ENCODE measurements at places on chromosomes 7 and 10.

GRCh38 chr10:25059990-25060389, 43.6 kb downstream of the THNSL1 start:
- DNase-seq = no peak

DNA sequence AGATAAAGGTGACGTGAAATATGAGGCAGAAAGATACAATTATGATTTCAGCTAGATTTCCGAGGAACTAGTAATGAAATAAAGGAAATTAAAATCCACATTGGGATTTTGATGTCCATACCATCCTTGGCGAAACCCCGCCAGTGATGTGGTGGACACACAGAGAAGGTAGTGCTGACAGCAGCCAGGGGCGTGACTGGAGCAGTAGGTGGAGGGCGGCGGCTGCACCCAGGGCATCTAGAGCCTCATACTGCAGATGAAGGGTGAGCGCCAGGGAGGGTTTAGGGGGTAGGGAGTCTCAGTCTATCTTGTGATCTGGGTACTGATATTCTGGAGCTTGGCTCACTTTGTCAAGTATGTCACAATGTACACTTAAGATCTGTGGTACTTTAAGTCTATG, 855.5 kb upstream of the POM121L12 start:
- no peak for DNase-seq

- DNase-seq = no peak
Observed at GRCh38 chr7:28407651-28408050, 4.7 kb upstream of the CREB5 start.

DNA sequence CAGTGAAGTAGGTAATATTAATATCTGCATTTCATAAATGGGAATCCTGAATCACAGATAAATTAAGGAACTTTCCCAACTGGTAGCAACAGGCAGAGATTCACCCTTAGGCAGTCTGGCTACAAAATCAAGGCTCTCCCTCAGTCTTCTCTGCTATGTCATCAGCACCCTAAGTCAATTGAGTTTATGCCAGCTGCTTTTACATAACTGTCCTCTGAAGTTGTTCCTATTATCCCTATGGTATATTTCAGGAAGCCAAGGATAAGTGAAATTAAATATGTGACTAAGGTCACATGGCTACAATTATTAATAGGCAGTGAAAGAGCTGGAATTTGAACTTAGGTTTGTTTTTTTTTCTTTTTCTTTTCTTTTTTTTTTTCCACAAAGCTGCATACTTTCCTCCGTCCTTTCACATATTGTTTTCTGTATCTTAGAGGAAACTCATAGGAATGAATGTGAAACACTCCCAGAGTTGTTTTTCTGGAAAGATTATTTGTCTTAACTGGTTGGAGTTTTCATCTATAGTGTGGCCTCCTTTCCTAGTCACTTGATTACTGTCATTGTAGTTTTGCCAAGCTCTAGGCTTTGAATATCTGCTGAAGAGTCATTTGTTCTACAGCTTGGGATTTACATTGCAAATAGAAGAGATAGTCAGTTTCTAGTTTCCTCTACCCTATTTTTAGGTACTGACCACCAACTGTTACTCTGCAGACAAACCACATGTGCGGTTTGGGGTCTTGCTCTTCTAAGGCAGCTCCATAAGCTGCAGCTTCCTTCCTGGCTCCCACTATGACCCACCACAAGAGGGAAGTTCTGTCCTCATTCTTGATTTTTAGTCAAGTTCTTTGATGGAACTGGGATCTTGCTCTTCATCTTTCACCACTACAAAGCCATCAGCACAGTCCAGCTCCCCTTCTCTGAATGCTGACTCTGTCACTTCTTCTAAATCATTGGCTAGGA, 338.0 kb upstream of the KIAA1217 start:
- DNase-seq = no peak

DNA sequence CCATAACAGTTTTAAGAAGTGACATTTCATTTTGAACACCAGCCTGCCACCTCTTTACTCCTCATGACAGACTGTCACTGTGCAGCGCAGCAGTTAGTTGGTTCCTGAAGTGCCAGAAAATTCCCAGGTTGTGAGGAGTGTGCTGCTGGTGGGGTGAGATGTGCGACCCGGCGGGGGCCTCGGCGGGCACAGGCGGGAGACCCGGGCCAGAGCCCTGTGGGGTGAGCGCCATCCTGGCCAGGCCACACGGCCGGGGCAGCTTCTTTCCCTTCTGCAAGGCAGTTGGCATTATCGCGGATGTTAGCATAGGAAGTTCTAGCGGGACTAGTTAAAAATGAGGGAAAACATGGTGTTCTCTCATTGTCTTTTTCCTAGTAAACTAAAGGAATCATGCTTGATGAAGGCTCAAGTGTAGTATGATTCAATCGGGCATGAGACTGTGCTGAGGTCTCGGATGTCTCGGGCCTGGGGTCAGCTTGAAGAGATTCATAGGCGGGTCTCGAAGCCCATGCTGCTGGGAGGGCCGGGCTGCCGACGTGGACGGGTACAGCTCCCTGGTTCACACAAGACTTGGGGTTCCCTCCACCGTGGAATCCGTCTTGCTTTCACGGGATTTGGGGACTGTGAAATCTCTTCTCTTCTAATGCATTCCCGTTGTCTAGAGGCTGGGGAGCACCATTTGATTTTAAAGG, 56.1 kb downstream of the MGMT start:
- DNase-seq = no peak

GRCh38 chr10:102241444-102242117, at the start of gene PITX3:
Gene PITX3, minus strand, starts transcription at chr10:102241512. Its CDS starts 9,432 bp downstream, at chr10:102232080.
- DNase-seq = peak; percentile 78

DNA sequence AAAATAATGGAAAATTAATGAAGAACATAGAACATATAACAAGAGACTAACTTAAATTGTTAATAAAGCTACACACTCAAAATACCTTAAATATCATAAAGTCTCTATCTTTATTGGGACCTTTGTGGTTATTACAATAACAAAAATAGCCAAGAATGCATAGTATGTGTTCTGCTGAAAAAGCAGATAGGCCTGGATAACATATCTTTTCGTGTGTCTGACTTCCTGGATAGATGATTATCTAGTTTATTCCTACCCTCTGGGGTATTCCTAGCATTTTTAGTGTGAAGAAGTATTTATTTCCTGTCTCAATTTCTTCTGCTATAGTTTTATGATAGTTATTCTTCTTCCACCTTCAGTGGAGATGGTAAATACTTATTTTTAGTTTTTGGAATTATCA, 36.5 kb downstream of the CALCR start:
- no peak for DNase-seq

DNA sequence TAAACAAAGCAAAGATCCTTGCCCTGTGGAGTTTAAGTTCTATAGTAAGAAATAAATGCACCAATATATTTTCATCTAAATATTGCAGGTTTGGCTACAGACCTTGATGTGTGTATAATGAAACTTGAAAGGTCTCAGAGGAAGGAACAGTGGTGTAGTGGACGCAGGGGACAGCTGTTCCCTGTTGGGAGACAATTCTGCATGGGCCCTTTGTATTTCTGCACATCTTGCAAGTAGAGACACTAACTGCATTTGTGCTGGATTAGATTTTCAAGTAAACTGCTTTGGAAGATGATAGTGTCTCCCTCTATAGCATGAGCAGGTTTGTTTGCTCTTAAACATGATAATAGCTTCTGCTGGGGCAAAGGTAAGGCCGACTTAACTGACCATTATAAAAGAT, 57.5 kb upstream of the FAM133B start:
- DNase-seq = no peak

DNA sequence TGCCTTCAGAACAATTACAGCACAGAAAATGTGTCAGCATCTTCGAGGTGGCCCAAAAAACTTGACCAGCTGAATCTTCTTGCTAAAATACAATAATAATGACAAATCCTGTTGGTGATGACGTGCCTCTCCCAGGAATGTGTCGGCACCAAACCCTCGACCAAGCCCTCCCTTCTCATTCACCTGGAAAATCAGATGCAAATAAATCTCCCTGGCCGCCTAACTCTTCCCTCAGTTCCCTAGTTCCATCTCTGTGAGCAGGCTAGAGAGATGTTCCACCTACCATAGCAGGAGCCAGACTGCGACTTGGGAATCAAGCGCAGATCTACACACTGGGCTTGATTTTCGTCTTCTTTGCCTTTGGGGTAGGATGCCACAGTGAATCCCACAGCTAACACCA, 4.1 kb downstream of the PRSS1 start:
- DNase-seq = no peak

GRCh38 chr10:75407713-75408508, 6.3 kb upstream of the ZNF503 start:
- DNase-seq = no peak

GRCh38 chr10:114624951-114625780, 32.9 kb downstream of the ABLIM1 start:
- DNase-seq = no peak

GRCh38 chr10:106504536-106504935, 660.0 kb downstream of the SORCS1 start:
- no peak for DNase-seq

GRCh38 chr10:24341371-24341770, 132.4 kb downstream of the KIAA1217 start:
- no peak for DNase-seq

DNA sequence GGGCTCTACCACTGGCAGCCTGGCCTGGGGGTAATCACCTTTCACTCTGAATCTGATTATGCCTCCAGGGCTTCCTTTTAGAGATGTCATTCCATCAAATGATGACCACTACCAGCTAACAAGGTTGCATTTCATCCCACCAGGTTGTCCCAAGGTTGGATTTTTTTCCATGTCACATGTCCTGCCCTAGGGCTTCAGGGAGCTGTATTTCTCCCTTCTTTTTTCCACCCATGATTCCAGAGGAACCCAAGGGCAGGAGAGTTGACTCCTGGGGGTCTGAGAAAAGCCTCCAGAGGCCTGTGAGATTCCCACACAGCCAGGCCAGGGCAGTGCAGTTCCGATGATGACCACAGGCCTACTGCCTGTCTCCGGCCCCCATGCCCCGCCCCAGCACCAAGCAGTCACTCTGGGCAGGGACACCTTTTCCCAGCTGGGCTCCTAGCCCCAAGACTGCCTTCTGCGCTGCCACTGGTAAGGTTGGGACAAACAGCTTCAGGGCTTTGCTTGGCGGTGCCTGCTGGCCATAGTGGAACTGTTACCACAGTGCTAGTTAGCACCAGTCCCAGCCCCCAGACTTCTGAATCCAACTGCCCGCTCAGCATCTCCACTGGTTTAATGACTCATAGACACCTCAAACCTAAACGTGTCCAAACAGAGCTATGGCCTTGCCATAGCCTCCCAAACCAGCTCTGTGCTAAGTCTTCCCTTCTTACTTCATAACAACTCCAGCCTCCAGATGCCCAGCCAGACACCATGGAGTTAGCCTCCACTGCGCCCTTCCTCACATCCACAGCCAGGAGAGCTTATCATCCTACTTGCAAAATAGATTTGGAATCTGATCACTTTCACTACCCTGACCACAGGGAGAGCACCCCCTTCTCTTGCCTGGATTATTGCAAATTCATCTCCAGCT, 133.7 kb downstream of the ARHGAP22 start:
- no peak for DNase-seq

GRCh38 chr10:52030051-52030790, 283.9 kb upstream of the DKK1 start:
- no peak for DNase-seq

- DNase-seq = no peak
Observed at GRCh38 chr7:66727058-66727457, 13.5 kb upstream of the RABGEF1 start.

- no peak for DNase-seq
Observed at GRCh38 chr7:70052691-70053090, 454.4 kb downstream of the AUTS2 start.

DNA sequence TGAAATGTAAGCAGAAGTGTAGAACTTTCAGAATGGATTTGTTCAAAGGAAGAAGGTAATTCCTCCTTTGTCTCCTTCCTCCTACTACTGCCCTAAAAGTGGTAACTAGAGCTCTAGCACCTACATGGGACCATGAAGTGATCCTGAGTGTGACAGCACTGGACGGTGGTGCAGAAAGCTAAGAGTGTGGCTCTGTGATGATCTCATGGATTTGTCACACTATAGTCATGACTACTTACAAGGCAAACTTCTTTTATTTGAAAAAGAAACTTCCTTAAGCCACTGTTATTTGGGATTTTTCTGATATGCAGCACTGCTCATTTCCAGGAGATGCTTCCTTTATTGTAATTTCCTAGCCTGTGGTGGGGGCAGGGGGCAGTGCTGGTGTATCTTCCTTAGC, 5.8 kb upstream of the FHIP2A start:
- DNase-seq = no peak

GRCh38 chr7:87926581-87927461, 7.2 kb upstream of the ADAM22 start:
- no peak for DNase-seq

DNA sequence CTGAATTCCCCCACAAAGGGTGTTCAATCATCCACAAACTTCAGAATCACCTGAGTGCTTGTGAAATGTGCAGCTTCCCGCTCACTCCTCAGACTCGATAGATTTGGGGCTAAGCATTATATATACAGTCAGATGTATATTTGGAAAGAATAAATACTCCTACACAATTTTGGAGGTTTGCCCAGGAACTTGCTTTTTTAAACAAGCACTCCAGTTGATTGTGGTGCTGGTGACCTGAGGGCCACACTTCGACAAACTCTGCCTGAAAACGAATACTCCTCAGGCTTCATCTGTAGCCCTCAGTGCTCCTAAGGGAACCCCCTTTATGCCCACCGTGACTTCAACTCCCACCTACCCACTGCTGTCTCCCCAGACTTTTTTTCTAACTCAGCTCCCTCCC, 211.6 kb downstream of the INHBA start:
- no peak for DNase-seq

DNA sequence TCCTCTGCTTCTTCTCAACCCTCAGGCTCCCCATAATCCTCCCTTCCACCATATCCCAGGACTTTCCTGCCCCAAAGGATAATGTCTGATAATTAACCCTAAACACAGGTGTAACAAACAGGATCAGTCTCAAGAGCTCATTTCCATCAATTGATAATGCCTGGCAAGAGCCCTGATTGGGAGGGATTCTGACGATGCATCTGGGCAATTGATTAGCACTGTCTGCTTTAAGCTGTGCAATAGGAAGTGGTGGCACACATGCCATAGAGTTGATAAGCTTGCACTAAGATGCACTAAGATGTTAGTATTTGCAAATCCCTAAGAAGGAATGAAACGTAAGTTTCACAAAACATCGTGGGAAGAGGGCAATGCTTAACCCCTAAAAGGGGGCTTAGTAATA, 27.4 kb upstream of the EGR2 start:
- DNase-seq = no peak

GRCh38 chr10:7956508-7956907, 98.0 kb upstream of the GATA3 start:
- no peak for DNase-seq

GRCh38 chr7:93004906-93005305, 112.9 kb downstream of the SAMD9 start:
- no peak for DNase-seq

DNA sequence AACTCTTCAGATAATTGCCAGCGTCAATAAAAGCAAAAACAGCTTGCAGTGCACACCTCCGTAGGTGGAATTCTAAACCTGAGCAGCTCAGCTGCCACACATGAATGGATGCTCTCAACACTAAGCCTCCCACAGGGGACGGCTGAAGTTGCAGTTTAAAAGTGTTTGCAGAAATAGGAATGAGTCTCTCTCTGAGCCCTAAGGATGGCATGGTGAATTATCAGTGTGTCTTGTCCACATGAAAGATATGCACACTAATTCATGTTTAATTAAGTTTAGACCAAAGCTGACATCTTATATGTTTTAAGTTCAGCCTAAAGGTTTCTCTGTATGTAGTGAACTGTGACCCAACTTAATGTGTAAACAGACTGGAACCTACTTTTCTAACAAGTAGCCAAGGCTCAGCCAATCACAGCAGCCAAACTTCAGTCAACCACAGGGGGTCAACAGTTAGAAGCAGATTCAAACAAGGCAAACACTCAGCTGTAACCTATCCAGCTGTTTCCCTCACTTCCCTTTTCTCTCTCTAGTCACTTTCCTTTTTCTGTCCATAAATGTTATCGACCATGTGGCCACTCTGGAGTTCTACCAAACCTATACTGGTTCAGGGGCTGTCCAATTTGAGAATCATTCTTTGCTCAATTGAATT, 38.1 kb downstream of the CTTNBP2 start:
- no peak for DNase-seq

All from stimulated activated CD8-positive, alpha-beta memory T cell treated with anti-CD3 and anti-CD28 coated beads, Interleukin-7, amount 100 ng/mL, for 24 hours (primary cell).